ENCODE measurements at places on chromosomes 1 and 21.

DNA sequence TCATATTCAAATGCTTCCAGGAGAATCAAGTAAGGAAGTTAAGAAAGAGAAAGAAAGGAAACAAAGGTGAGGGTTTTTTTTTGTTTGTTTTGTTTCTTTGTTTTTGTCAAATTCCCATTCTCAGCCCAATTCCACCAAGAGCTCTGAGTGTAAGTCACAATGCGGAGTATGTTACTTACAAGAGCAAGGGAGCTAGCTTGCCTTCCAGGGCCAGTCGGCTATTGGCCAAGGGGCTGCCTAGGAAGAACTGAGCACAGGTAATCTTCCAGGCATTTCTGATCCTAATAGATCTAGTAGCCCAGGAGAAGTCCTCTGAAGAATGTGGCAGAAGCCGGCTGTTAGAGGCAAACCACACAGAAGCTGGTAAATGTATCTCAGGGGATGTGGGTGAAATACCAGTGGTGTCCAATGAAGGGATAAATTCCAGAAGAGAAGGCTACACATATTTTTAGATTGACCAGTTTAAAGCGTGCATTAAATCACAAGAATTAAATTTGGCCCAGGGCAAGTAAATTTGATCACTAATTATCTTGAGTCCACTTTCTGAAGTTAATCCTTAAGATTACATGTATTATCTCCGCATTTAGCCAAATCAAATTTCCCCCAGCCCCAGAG lies 239.6 kb upstream of the ADAMTS5 start:
- no peak for DNase-seq

DNA sequence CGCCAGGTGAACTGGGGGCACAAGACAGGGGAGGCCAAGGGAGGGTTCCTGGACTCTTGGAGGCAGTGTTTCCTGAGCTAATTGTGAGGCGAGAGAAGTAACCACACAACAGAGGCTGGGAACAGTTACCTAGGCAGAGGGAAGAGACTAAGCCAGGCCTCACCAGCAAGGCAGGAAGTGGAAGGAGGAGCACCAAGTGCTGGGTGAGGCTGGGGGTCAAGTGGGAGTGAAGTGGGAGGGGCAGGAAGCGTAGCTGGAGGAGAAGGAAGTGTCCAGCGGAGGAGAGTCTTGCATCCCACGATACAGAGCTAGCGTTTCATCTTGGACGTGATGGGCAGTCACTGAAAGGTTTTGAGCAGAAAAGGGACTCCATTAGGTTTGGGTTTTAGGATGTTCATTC lies 48.3 kb upstream of the CAPZB start:
- DNase-seq, result no peak

DNA sequence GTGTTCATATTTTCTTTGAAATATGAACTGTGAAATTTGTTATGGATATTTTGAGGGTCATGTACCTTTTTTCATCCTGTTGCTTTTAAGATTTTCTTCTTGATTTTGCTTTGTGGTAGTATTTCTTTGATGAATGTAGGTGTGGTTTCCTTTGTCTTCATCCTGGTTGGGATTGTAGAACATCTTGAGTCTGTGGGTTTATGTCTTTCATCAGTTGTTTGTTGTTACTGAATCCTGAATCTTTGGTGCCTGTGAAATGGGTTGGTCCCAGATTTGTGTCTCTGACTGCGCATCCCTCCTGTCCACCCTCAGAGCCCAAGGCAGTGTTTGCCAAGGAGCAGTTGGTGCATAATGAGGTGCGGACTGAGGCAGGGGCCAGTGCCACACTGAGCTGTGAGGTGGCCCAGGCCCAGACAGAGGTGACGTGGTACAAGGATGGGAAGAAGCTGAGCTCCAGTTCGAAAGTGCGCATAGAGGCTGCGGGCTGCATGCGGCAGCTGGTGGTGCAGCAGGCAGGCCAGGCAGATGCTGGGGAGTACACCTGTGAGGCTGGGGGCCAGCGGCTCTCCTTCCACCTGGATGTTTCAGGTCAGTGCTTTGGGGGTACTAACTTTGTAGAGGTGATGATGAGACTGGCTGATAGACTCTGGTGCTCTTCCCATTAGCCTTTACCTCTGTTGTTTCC lies 38.5 kb downstream of the OBSCN start:
- no peak for DNase-seq

GRCh38 chr1:11286735-11287410 lies 13.9 kb downstream of the UBIAD1 start:
- DNase-seq, result no peak

- no peak for DNase-seq
These were observed 11.0 kb downstream of the CNTN2 start for GRCh38 chr1:205054013-205054412.
